ENCODE measurements at places on chromosomes 13 and 19.

- no peaks in the 10 kb centered on the region for H3K36me3 ChIP-seq
- peaks cover 49% of the 10 kb centered on the region for H3K27me3 ChIP-seq
- no peak overlapping the region for H3K4me3 ChIP-seq
- no peak for DNase-seq
- H3K4me1 ChIP-seq: no peaks in the 10 kb centered on the region
These were observed 18.5 kb upstream of the POP4 start for GRCh38 chr19:29587518-29587986.

DNA sequence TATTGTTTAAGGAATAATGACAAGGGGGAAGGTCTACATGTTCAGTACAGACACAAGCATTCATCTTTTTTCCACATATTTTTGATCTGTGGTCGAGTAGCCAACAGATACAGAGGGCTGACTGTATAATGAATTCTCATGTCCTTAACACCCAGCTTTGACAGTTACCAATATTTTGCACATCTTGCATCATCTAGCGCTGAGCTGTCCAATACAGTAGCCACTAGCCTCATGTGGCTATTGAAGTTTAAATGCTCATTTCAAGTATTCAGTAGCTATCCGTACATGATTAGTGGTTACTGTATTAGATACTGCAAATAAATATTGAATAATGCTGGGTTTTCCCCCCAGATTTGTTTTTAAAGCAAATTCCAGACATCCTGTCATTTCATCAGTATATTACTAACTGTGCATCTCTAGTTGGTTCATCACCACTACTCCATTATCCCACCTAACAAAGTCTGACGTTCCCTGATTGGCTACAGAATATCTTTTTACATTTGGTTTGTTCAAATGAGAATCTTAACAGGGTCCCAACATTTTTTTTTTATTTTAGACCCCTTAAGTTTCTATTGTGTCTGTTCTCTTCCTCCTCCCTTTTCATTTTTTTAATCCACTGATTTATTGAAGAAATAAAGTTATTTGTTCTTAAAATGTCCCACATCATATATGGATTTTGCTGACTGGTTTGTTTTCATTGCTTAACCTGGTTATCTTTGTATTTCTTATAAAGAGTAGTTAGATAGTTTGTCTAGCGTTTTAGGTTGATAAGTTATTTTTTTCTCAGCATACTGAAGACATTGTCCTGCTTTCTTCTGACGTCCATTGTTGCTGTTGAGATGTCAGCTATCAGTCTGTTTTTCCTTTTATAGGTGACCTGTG lies 8.2 kb downstream of the ZNF177 start:
- H3K27me3 ChIP-seq: no peaks in the 10 kb centered on the region
- H3K4me1 ChIP-seq: no peaks in the 10 kb centered on the region
- no peak overlapping the region for H3K4me3 ChIP-seq
- H3K27ac ChIP-seq: no peak overlapping the region
- DNase-seq: no peak
- peaks cover 45% of the 10 kb centered on the region for H3K36me3 ChIP-seq

GRCh38 chr19:49677231-49677900 lies at the start of gene PRMT1:
Gene PRMT1 (plus strand): TSS chr19:49677271. CDS start chr19:49677281, 10 bp downstream.
- H3K4me1 ChIP-seq: peaks cover 14% of the 10 kb centered on the region
- H3K27me3 ChIP-seq: no peaks in the 10 kb centered on the region
- peak within 1 kb of the TSS; percentile 86 for H3K4me3 ChIP-seq
- DNase-seq: no peak

DNA sequence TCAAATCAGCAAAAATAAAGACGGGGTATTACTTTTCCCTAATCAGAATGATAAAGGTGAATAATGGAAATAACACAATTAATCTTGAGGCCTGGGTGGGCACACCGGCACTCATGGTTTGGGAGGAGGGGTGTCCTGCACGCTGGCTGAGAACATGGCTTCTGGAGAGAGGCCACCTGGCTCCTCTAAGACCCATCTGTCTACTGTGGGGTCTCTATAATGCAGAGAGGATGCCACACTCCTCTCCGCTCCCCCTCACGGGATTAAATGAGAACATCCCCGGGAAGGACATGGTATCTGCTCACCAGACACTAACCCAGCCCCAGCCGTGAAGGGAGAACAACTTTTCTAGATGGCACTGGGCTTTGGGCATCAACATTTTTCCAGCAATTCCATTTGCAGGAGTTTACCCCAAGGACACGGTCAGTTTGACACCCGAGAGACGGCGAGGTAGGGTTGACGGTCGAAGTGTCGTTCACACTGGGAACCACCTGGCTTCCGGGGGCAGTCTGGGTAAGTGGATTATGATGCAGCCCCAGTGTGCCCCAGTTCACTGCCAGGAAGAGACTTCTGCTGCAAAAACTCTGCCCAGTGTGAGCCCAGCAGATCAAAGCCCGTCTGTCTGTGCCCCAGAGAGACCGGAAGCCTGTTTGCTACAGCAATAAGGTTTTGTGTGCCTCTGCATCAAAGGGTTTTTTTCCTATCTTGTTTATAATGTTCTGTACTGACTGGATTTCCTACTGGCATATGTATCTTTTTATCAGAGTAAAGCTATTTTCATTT lies 56.6 kb downstream of the CEBPG start:
- DNase-seq: no peak
- no peaks in the 10 kb centered on the region for H3K36me3 ChIP-seq
- H3K4me1 ChIP-seq: no peaks in the 10 kb centered on the region
- H3K4me3 ChIP-seq: no peak overlapping the region
- no peak overlapping the region for H3K27ac ChIP-seq

- no peaks in the 10 kb centered on the region for H3K27me3 ChIP-seq
- peaks cover 13% of the 10 kb centered on the region for H3K36me3 ChIP-seq
- peak; percentile 81 for DNase-seq
- H3K27ac ChIP-seq: no peak overlapping the region
These were observed 6.6 kb upstream of the ZNF428 start for GRCh38 chr19:43625918-43626579.

GRCh38 chr13:33070713-33071112 lies 54.5 kb downstream of the KL start:
- no peak for DNase-seq
- peaks cover 12% of the 10 kb centered on the region for H3K4me1 ChIP-seq
- no peaks in the 10 kb centered on the region for H3K36me3 ChIP-seq
- no peaks in the 10 kb centered on the region for H3K27me3 ChIP-seq
- no peak overlapping the region for H3K27ac ChIP-seq

- H3K36me3 ChIP-seq: no peaks in the 10 kb centered on the region
- peak; percentile 91 for DNase-seq
- H3K27ac ChIP-seq: no peak overlapping the region
These were observed 383.4 kb downstream of the LMO7 start for GRCh38 chr13:76019421-76020044.

DNA sequence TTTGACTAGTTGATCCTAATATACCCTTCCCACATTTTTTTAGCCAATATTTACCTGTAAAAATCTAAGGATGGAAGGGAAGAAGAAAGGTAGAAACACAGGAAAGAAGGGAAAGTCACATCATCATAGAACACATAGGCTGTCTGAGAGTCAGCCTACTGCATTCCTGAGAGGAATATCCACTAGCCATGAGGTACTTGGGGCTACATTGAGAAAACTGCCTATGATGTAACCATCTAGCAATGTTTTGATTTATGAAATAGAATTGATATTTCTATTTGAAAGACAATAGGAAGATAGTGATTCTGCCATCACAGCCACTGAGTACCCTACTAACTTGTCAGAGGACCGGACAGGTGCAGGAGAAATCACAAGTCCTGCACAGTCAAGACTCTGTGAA lies 873.8 kb downstream of the GPC5 start:
- DNase-seq: no peak
- H3K4me1 ChIP-seq: no peaks in the 10 kb centered on the region
- H3K36me3 ChIP-seq: no peaks in the 10 kb centered on the region
- no peaks in the 10 kb centered on the region for H3K27me3 ChIP-seq
- H3K4me3 ChIP-seq: no peak overlapping the region

- no peaks in the 10 kb centered on the region for H3K27me3 ChIP-seq
- DNase-seq: no peak
- H3K27ac ChIP-seq: no peak overlapping the region
- H3K4me1 ChIP-seq: no peaks in the 10 kb centered on the region
- no peak overlapping the region for H3K4me3 ChIP-seq
These were observed 30.2 kb downstream of the ITM2B start for GRCh38 chr13:48263196-48263595.

- H3K36me3 ChIP-seq: peaks cover 81% of the 10 kb centered on the region
- no peaks in the 10 kb centered on the region for H3K27me3 ChIP-seq
- no peak overlapping the region for H3K27ac ChIP-seq
These were observed 5.8 kb downstream of the RPL21 start for GRCh38 chr13:27257233-27257568.

- no peak overlapping the region for H3K4me3 ChIP-seq
- no peak for DNase-seq
- no peak overlapping the region for H3K27ac ChIP-seq
- H3K36me3 ChIP-seq: no peaks in the 10 kb centered on the region
- no peaks in the 10 kb centered on the region for H3K4me1 ChIP-seq
- peaks cover 34% of the 10 kb centered on the region for H3K27me3 ChIP-seq
These were observed 28.2 kb upstream of the SPACA7 start for GRCh38 chr13:112347986-112348385.

DNA sequence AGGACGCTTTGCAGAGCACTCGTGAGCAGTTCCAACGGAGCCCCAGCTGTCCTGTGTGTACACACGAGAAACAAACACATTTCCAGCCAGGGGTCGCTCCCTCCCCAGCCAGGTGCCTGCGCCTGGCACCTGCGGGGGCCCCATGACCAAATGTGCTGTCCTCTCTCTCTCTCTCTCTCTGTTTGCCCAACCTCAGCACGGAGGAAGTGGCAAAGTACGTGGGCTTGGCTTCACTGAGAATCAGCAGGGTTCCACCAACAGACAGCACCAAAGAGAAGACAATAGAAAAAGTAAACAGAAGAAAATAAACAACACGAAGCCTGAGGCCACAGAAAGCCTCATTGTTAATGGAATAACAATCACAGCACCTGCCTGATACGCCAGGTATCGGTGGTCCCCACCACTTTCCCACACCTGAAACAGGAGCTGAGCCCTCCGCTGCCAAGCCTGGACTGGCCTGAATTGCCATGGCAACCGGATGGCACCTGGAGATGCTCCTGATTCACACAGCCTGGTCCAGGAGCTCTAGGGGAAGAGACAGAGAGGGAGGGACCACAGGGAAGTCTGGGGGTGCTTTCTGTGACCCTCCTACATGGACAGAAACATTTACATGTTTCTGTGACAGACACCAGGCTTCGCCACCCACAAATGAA lies 103.9 kb upstream of the CACNA1A start:
- H3K27me3 ChIP-seq: no peaks in the 10 kb centered on the region
- peaks cover 7% of the 10 kb centered on the region for H3K4me1 ChIP-seq
- no peak overlapping the region for H3K4me3 ChIP-seq
- no peak overlapping the region for H3K27ac ChIP-seq
- no peaks in the 10 kb centered on the region for H3K36me3 ChIP-seq

DNA sequence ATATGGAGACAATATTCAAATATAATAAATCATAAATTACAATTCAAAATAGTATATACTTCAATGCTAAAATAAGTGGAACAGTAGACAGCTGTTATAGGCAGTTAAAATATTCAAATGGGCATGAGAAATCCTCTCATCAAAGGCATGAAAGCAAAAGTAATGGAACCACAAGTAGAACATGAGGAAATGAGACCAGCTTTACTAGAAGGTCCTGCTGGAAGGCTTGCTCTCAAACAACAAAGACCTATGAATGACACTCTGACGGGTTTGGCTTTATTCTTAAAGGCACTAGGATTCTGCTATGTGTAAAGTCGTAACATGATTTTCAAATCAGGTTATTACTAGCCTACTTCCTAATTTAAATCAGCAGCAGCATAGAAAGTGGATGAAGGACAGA lies 148.1 kb downstream of the VWA8 start:
- H3K27me3 ChIP-seq: no peaks in the 10 kb centered on the region
- peaks cover 43% of the 10 kb centered on the region for H3K36me3 ChIP-seq
- H3K4me1 ChIP-seq: no peaks in the 10 kb centered on the region
- H3K27ac ChIP-seq: no peak overlapping the region

GRCh38 chr13:99383946-99384345 lies 76.7 kb upstream of the GPR183 start:
- H3K4me1 ChIP-seq: no peaks in the 10 kb centered on the region
- H3K27ac ChIP-seq: no peak overlapping the region
- H3K36me3 ChIP-seq: peaks cover 23% of the 10 kb centered on the region
- H3K4me3 ChIP-seq: no peak overlapping the region

GRCh38 chr13:73674570-73674969 lies 459.6 kb downstream of the KLF12 start:
- peaks cover 13% of the 10 kb centered on the region for H3K4me1 ChIP-seq
- H3K27ac ChIP-seq: no peak overlapping the region
- no peak overlapping the region for H3K4me3 ChIP-seq

DNA sequence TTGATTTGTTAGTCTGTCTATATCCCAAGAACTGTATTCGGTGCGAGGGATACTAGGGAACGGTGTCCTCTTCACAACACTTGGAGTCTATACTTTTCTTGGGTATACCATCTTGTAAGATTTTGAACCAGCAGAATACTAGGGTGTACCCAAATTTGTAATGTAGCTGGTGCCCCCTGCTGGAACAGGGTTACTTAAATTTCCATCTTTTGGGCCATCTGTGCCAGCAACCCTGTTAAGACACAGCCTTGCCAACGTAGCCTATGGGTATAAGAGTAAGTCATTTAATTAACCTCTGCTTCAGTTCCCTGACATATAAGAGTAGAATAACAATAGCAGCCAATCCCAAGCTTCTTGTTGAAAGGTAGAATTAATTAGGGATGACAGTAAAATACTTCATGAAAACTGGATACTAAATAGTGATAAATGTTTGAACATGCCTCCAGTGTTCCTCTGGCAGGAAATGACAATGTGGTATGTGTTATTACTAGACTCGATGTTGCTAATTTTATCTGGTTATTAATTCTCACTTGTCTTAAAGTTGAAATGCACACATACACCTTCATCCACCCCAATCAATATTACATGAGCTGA lies 607.6 kb downstream of the FGF9 start:
- no peaks in the 10 kb centered on the region for H3K36me3 ChIP-seq
- no peak overlapping the region for H3K27ac ChIP-seq
- DNase-seq: peak; percentile 86
- H3K27me3 ChIP-seq: no peaks in the 10 kb centered on the region

DNA sequence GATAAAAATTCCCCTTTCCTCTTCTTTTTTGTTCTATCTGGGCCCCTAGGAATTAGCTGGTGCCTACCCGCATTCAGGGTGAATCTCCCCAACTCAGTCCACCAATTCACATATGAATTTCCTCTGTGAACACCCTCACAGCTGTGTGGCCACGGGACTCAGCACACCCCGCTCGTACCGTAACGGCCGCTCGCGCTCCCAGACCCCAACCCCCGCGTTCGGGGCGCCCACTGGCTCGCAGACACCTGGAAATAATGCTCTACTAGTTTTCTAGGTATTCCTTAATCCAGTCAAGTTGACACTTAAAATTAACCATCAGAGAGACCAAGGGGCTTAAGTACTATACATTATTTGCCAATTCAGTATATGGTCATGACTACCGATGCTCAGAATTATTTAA lies 1702.1 kb upstream of the PCDH20 start:
- DNase-seq: no peak
- no peaks in the 10 kb centered on the region for H3K27me3 ChIP-seq
- no peaks in the 10 kb centered on the region for H3K4me1 ChIP-seq
- no peaks in the 10 kb centered on the region for H3K36me3 ChIP-seq

GRCh38 chr13:111923991-111924677 lies 142.8 kb upstream of the SOX1 start:
- peak; percentile 29 for DNase-seq
- H3K36me3 ChIP-seq: no peaks in the 10 kb centered on the region
- no peaks in the 10 kb centered on the region for H3K27me3 ChIP-seq

- no peaks in the 10 kb centered on the region for H3K27me3 ChIP-seq
- H3K36me3 ChIP-seq: no peaks in the 10 kb centered on the region
- no peak for DNase-seq
- H3K27ac ChIP-seq: peak overlapping the region; percentile 97
- peak overlapping the region; percentile 73 for H3K4me3 ChIP-seq
These were observed 307 bp downstream of the JOSD2 start for GRCh38 chr19:50510700-50511068.

- no peak overlapping the region for H3K4me3 ChIP-seq
- no peaks in the 10 kb centered on the region for H3K36me3 ChIP-seq
- no peaks in the 10 kb centered on the region for H3K4me1 ChIP-seq
These were observed 11.5 kb upstream of the OXGR1 start for GRCh38 chr13:97005625-97006262.
